ENCODE measurements at places on chromosomes 13 and 19.

GRCh38 chr13:93265800-93266199 is 39.2 kb downstream of the GPC6 start:
- DNase-seq = no peak

DNA sequence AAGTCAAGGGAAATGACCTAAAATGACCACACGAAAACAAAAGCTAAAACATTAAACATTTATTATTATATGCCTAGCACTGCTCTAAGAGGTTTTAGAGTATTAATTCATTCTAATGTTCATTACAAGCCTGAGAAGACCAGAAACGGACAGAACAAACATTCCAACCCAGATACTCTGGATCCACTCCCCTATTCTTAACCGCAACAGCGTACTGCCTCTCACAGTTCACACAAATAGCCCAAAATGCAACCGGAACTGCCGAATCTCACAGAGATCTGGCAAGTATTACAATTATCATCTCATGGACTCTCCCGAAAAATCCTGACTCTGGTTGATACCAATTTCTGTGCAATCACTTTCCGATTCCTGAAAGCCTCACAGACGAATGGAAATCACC is 1.4 kb downstream of the ZNF780B start:
- DNase-seq = no peak

- DNase-seq = no peak
Observed at GRCh38 chr13:112532837-112533745, 54.9 kb downstream of the TUBGCP3 start.

DNA sequence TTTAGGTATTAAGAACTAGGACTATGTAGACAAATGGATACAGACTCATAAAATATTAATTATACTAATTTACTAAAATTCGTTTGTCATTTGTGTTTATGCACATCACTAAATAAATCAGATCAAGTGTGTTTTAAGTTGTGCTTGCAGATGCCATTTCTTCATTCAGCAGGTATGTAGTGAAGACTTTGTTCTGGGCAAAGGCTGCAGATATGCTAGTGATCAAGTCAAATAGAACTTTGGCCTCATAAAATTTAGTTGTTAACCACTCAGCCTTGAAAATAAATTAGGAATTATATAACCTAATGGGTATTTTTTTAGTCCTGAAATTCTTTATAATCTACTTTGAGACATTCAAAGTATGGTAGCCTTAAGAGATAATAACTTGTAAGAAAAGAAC is 80.4 kb upstream of the TRPC4 start:
- no peak for DNase-seq

GRCh38 chr13:113421673-113422270 is 31.5 kb downstream of the ADPRHL1 start:
- no peak for DNase-seq

GRCh38 chr13:100803091-100803490 is 128.5 kb upstream of the TMTC4 start:
- no peak for DNase-seq

DNA sequence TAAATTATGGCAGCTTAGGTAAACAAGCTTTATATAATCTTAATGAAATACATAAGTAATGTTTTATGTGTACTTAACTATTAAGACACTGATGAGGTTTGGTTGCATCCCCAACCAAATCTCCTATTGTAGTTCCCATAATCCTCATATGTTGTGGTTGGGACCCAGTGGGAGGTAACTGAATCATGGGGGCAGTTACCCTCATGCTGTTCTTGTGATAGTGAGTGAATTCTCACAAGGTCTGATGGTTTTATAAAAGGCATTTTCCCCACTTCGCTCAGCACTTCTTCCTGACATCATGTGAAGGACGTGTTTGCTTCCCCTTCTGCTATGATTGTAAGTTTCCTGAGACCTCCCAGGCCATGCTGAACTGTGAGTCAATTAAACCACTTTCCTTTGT is 212.7 kb downstream of the DIAPH3 start:
- no peak for DNase-seq

DNA sequence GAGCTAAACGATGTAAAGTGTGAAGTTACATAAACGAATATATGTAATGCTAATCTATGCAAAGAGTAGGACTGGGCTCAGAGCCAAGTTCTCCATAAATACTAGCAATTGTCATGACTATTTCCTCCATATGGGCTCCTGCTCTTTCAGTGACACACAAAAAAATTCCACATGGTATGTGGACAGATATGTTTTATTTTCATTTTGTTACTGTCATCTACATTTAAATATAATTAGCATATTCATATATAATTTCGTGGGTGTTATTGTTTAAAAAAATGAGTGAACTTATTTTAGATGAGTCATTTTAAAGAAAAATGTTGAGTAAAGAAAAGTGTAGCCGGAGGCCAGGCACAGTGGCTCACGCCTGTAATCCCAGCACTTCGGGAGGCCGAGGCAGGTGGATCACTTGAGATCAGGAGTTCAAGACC is 5.0 kb upstream of the IGSF23 start:
- DNase-seq = no peak

GRCh38 chr13:22144806-22145205 is 473.9 kb downstream of the FGF9 start:
- DNase-seq = no peak

- no peak for DNase-seq
Observed at GRCh38 chr19:35692010-35692409, 12.3 kb upstream of the ZBTB32 start.
